ENCODE measurements at places on chromosomes 1 and 21.

- ATAC-seq: no peak
Measured at GRCh38 chr21:44805226-44805625, 3.6 kb upstream of the UBE2G2 start.

DNA sequence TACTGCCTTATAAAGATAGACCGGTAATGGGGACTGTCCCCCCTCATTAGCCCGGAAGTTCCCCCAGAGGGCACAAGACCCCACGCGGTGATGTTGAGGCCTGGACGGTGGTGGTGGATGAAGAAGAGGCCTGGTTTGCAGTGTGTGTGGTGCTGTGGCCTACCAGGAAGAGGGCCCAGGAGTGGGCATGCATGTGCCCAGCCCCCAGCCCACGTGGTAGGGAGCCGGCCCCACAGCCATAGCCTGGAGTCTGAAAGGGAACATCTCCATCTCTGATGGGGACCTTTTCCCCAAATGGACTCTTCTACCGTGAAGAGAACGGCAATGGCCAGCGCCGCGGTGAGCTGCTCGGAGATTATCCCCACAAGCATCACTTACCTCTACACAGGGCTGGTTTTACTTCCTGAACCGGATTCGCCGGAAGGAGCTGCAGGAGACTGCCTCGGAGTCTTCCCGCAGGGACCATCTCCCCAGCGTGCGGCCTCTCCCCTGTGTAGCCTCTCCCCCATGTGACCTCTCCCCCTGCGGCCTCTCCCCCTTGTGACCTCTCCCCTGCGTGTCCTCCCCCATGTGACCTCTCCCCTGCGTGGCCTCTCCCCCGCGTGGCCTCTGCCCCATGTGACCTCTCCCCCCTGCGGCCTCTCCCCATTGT lies 20.6 kb downstream of the RRP1 start:
- ATAC-seq: peak; percentile 17

GRCh38 chr1:14921057-14921456 lies 232.5 kb upstream of the TMEM51 start:
- ATAC-seq: peak; percentile 3

DNA sequence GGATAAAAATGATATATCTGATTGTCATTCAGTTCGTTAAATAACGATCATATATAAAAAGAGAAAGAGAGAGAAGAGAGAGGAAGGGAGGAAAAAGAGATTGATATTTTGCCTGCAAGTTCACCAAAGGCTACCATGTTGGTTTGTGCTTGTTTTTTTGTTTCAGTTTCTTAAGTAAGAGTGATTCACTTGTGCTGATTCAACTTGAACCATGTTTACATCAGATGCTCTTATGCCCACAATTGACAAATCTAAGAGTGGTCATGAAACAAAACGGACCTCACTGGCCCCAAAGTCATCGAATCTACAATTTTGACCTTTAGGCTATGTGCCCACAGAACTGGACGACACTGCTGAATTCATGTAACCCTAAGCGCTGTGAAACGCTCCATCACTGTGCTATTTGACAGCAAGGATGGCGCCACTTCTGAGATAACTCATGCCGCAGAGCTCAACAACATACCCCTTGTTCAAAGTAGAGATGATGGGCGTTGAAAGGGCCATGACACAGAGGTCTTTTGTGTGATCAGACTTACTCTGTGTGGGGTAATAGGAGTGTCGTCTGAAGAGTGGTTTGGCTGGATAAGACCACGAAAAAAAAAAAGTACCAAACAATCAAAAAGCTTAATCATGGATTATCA lies 481.4 kb downstream of the SETD4 start:
- no peak for ATAC-seq

GRCh38 chr1:40094466-40095110 lies 2.5 kb downstream of the PPT1 start:
- no peak for ATAC-seq

- no peak for ATAC-seq
Measured at GRCh38 chr1:193766329-193766728, 579.9 kb upstream of the B3GALT2 start.

DNA sequence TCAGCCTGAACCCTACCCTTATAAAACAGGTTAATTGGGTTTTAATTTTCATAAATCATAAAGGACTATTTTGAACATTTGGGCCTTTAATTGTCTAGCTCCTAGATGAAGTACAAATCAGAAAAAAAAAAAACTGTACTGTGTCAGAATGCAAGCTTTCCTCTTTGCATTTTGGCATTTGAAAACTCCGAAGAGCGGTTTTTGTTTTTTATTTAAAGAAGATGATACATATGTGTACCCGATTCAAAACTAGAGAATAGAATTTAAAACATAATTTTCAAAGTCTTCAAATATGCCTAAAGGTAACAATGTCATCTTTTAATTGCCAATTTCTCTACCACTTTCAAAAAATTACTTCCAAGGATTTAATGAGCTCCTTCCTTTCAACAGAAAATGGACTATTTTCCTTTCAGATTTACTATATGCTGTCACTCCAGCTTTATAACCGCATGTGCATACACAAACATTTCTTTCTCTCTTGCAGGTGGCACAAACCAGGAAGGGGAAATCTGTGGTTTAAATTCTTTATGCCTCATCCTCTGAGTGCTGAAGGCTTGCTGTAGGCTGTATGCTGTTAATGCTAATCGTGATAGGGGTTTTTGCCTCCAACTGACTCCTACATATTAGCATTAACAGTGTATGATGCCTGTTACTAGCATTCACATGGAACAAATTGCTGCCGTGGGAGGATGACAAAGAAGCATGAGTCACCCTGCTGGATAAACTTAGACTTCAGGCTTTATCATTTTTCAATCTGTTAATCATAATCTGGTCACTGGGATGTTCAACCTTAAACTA lies 33.7 kb downstream of the MRPL39 start:
- peak; percentile 55 for ATAC-seq

GRCh38 chr1:159444511-159444910 lies 5.0 kb downstream of the OR10J1 start:
- no peak for ATAC-seq

GRCh38 chr1:59044535-59045121 lies 252.3 kb upstream of the FGGY start:
- no peak for ATAC-seq

GRCh38 chr1:225440380-225441221 lies 12.8 kb upstream of the LBR start:
- ATAC-seq: no peak

GRCh38 chr1:88735909-88736308 lies 51.8 kb downstream of the PKN2 start:
- ATAC-seq: no peak

GRCh38 chr1:179052776-179053175 lies 27.1 kb downstream of the FAM20B start:
- ATAC-seq: no peak

DNA sequence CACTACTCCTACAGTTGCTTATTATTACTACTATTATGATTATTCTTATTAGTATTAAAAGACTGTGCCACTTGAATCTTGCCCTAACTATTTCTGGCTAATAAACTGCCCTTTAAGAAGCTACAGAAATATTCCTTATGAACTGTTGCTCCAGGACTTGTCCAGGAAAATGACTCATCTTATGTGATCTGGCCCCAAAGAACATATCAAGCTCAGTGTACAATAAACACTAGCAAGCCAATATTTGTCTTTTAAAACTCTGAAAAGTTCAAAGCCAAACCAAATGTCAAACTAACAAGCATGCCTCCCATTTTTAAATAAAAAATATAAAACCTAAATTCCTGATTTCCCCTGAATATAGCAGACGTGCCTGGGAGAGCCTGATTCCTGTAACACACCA lies 88.7 kb upstream of the SIM2 start:
- no peak for ATAC-seq

- ATAC-seq: no peak
Measured at GRCh38 chr1:169873582-169874199, 20.0 kb downstream of the SCYL3 start.

GRCh38 chr1:150514913-150515327 lies 632 bp upstream of the FALEC start:
- ATAC-seq: peak; percentile 0

- no peak for ATAC-seq
Measured at GRCh38 chr1:214379236-214379970, 98.4 kb downstream of the SMYD2 start.

DNA sequence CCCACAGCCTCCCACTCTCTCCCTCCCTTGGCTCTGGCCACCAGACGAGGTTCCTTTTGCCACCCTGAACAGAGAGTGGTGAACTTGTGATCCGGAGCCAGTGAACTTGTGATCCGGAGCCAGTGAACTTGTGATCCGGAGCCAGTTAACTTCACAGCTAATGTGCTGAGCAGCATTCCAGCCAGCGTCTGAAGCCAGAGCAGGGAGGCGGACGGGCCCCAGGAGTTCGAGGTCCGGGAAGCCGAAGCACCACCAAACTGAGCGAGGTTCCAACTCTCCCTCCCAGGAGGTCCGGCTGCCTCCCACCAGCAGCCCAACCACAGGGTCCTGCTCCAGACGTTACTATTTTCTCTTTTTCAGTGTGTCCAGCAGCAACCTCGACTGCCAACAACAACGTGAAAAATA lies 85.8 kb downstream of the SYF2 start:
- no peak for ATAC-seq

GRCh38 chr1:46183926-46184557 lies 7.8 kb upstream of the P3R3URF start:
- ATAC-seq: no peak

- ATAC-seq: no peak
Measured at GRCh38 chr1:112983537-112984131, 27.6 kb upstream of the SLC16A1 start.

GRCh38 chr1:39679821-39680220 lies 7.9 kb upstream of the NT5C1A start:
- ATAC-seq: no peak

GRCh38 chr1:230228236-230228897 lies 161.3 kb downstream of the GALNT2 start:
- no peak for ATAC-seq

GRCh38 chr1:116814926-116815723 lies 60.9 kb downstream of the CD2 start:
- no peak for ATAC-seq

DNA sequence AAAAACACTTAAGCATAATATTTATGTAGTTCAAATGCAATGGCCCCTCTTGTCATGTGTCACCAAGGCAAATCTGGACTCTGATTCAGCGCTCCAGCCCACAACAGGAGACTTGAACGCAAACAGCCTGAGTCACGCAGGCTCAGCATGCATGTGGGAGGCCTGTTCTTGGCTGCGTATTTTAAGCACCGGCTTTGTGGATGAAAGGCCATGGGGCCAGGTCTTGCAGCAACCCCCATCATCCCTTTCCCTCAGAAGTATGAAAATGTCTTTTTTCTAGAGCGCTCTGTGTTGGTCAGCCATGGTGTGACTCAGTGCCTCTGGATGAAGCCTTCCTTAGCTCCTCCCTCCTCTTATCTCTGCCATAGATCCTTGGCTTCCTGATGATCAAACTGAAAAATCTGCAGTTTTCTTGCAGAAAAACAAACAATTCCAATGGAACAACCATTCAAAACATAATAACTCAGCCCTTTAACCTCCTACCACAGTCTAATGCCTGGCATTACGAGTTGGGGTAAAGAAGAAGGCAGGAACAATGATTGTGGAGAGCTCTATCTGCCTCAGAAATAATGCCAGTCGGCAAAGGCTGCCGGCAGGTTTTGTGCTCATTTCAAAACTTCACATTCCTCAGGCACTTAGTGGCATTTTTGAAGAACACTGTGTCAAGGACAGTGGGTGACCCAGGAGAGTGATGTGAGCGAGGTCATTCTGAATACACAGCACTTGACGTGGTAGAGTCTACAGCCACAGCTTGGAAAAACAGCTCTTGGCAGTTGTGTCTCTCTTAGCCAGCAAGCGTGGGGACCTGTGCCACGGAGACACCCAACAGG lies 167.5 kb downstream of the CLIC6 start:
- peak; percentile 33 for ATAC-seq

DNA sequence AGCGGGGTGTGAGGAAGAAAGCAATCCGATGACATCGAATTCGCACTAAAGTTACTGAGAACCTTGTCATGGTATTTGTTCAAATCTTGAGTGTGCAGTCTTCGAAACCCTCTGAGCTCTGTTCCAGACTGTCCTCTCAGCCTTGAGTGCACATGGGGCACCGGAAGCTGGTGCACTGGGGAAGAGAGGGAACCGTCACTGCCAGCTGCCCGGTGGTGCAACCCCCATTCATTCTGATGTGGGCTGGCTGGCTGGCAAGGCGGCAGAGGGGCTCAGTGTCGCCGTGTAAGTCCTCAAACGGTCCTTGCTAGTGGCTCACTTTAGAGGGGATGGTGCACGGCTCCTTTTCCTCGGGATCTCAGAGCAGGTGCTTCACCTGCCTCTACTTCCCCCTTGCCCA lies 137.4 kb downstream of the KIF26B start:
- no peak for ATAC-seq

DNA sequence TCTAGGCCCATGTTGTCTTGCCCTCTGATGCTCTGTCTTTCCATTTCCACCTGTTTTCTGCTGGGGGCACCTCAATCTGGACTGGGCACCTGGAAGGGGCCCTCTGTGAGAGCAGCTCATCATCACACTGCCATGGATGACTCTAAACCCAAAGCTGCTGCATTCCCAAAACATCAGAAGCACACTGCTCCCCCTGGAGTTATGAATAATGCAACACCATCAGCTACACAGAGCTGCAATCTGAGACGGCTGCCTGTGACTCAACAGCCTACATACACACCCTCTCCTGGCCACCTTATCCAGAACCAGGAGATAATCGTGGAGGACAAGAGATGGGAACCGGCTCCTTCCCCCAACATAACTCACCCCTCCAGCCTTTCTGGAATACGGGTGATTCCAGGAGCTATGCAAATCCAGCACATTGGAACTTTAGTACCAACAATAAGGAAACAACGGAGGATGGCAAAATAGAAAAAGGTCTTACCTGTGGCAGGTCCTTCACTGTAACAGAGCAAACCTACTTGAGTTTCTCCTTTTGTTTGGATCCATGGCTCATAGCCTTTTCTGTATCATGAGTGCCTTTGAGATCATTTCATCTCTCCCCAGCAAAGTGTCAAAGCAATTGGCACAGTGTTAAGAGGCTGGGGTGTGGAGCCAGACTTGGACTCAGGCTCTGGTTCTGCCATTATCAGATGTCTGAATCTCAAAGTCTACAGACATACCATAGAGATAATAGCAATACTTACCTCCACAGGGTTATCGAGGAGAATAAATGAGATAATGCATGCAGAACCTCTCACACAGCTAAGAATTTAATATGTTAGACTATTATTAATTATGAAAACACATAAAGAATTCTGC lies 29.3 kb downstream of the AK2 start:
- peak; percentile 79 for ATAC-seq

DNA sequence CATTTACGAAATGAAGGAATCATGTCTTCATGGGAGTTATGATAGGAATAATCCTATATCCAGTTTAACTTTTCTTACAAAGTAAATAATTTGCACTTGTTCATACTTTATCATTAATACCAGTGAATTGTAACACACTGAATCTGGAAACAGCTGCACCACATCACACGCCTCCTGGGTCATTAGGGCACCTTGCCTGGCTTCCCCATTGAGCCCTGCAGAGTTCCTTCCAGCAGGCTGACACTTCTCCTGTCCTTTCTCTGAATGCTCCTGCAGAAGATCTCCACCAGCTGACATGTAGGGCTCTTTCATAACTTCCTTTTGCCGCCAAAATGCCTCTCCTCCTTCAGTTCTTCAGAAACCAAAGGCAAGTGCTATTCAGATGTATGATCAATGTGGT lies 201.1 kb downstream of the DAB1 start:
- no peak for ATAC-seq
